ENCODE measurements at places on chromosomes 13 and 19.

- no peak for DNase-seq
These were observed 19.9 kb downstream of the UHRF1 start for GRCh38 chr19:4929186-4929585.

GRCh38 chr19:16005925-16006324 is 57.1 kb downstream of the OR10H4 start:
- DNase-seq: no peak

DNA sequence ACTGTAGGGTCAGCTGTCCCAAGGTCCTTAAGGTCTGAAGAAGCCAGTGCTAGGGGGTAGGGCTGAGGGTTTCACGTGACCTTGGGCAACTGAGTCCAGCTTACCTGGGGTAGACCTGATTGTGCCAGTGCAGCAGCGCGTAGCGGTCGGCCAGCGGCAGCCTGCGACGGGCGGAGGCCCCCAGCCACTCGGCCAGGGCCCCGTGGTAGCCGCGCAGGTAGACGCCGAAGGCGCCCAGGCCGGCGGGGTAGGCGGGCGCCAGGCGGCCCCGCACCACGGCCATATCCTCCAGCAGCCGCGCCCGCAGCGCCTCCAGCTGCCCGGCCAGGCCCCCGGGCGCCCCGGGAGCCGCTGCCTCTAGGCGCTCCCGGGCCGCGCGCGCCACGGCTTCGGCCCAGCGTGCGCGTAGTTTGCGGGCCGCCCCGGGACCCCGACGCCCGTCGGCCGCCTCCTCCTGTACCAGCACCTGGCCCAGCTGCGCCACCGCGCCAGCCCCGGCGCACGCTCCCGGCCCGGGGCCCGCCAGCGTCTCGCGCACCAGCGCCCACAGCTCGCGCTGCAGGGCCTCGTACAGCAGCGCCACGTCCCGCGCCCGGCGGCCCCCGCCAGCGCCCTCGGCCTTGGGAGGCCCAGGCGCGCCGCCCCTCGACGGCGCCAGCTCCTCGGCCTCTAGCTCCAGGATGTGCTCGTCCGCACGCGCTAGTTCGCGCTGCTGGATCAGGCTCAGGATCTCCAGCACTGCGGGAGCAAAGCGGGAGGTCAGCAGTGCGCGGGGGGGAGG is 10.9 kb downstream of the EXOC3L2 start:
- DNase-seq: no peak

DNA sequence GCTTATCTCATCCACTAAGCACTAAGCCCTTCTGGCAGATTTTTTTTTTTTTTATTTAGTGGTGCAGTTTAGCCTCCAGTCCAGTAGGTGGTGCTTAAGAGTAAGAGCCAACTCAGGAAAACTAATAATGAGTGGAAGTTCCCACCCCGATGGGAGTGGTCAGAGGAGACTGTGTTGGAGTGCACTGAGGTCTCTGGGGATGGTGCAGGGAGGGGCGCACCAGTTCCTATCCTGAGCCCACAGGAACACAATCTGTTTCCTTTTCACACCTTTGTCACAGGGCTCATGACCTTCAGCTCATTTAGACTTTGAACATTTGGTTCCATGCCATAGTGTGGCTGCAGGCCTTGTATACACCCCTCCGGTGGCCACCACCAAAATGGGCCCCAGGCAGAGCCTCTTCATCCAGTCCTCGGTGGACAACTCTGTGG is 367.4 kb downstream of the SPRY2 start:
- DNase-seq: no peak

GRCh38 chr19:5281588-5281987 is 59.0 kb downstream of the PTPRS start:
- no peak for DNase-seq

DNA sequence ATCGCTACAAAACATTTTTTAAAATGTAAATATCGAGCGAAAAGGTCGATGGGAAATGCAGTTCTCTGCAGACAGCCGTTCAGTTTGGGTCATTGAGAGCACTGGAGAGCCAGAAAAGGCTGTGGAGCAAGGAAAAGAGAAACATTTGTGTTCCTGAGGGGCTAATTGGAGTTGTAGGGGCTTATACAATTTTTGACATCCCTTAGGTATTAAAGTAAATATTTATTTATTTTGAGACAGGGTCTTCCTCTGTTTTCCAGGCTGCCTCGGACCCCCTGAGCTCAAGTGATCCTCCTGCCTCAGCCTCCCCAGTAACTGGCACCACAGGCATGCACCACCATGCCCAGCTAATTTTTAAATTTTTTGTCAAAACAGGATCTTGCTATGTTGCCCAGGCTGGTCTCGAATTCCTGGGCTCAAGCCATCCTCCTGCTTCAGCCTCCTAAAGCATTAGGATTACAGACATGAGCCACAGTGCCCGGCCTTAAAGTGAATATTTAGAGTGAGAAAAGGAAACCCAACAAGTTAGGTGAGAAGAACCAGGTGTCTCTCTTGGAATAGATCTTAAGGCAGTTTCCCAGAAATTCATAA is 825 bp upstream of the YIF1B start:
- no peak for DNase-seq

- DNase-seq: no peak
These were observed 265.9 kb downstream of the MYO16 start for GRCh38 chr13:108895220-108895704.
